ENCODE measurements at places on chromosomes 7 and 10. TPM values are rescaled to one million over a fixed set of nuclear protein-coding genes. Genes with fewer than 3 reads are reported as not detected.

TUBAL3 gene
- total RNA-seq: not detected

C10orf53 gene
- not detected for total RNA-seq

SFTPA2 gene
- not detected for total RNA-seq

LRRC4 gene
- total RNA-seq: 0.34 TPM

RNLS gene
- total RNA-seq: not detected

SLC13A4 gene
- total RNA-seq: not detected

CALHM1 gene
- not detected for total RNA-seq

SLC39A12 gene
- not detected for total RNA-seq

All from SJSA1 (cell line).